Kidney (tissue), 22 donors: ENCODE measurements at places on chromosomes 6 and 20. TPM values are rescaled to one million over a fixed set of nuclear protein-coding genes. Genes with fewer than 3 reads are reported as not detected.

GINS1 gene
- 2.4 TPM for total RNA-seq

FBXO5 gene
- total RNA-seq = 4.5 TPM

KATNA1 gene
- total RNA-seq = 16.0 TPM

EDN1 gene
- total RNA-seq = 16.6 TPM
